ENCODE measurements at places on chromosomes 6 and 20.

GRCh38 chr6:110933912-110934311 lies 24.6 kb upstream of the GTF3C6 start:
- no peak for DNase-seq

GRCh38 chr6:150535151-150535804 lies 64.4 kb upstream of the PLEKHG1 start:
- no peak for DNase-seq

DNA sequence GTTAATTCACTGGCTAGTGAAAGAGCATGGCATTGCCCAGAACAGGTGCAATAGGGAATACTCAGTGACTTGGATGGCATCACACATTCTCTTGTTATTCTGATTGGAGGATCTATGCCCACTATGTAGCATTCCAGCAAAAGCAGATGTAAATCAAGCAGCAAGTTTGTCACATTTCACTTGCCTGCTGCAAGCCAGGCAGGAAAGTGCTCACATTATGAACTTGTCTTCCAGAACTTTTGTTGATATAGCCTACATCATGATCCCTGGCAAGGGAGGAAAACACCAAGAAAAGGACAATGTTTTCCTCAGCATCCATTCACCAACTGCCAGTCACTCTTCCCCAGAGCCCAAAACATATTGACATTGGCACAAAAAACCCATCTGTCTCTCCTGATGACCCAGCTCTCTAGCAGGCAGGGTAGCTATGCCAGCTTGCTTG lies 77.8 kb downstream of the ARHGAP18 start:
- no peak for DNase-seq

DNA sequence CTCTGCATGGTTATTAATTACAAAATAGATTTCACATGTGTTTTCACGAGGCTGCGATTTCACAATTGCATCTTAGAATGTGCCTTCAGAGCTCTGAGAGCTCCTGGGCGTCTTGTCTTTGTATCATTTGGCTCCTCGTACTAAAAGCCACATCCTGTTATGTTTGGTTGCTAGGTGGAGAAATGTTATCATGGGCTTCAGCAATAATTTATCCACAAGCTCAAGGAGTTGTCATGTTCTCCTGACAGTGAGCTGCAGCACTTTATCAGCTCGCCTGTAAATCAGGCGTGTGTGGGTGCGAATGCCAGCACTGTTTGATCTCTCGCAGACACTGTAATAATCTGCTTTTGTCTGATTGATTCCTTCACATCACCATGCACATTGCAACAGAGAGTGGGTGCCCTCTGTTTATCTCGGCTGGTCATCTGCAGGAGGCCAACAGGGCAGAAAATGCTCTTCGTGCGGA lies 218.6 kb upstream of the ZFP64 start:
- DNase-seq, result no peak

DNA sequence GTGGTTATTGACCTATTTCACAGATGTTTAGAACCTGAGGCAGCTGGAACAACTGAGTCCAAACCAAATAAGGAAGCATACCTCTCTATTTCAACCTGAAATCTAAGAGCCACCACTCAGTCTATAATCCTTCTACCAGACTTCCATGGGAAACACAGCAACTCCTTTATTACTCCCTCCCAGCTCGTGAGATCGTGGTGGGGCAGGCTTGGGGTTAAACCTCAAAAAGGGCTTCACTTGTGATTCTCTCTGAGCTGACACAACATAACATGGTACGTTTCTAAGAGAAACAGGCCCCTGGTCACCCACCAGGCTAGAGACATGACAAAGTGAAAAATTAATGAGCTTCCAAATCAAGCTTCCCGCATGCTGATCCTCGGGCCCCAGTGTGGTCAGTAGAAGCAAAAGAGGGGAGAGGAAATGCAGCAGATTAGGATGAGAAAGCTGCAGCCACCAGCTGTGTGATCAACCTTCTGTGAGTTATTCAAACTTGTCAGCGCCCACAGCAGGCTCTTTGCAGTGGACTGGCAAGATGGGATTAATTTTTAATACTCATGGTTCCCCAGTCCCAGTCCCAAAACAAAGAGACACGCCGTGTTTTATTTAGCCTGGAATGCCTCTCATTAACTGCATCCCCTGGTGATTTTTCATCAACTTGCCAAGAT lies 9.3 kb downstream of the PKHD1 start:
- DNase-seq, result no peak

DNA sequence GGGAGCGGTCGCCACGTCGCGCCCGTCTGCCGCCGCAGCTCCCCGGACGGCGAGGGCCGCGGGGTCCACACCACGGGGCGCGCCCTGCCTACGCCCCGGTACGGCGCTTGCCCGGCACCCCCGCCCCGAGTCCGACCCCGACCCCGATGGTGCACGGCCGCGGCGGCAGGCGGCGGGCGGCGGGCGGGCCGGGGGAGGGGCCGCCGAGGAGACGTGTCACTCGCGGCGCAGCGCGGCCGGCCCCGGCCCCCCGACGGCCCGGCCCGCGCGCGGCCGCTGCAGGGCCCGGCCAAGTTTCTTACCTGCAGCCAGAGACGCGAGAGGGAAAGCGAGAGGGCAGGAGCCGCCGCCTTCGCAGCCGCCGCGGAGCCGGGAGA lies 328 bp downstream of the RRBP1 start:
- DNase-seq, result no peak

DNA sequence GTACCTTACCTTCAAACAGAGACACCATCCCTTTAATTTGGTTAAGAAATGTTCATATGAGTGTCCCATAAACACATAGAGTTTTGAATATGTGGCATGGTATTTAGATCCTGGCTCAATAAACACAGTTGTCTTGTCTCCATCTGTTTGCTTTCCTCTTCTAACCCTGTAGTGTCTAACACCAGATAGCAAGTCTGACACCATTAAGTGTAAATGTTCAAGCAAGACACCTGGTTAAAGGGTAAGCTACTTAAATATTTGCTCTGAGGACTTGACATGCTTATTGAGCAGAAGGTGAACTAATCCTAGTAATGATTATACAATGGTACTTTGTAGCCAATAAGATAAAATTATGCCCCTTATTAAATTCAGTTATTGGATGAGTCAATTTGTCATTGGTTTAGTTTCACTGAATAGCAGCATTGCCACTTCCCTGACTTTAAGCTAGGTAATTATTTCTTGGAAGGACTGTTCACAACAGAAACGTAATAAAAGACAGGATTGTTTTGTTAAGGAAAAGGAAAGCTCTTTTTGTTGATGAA lies 26.9 kb upstream of the GOPC start:
- no peak for DNase-seq

- DNase-seq, result no peak
These were observed 328.4 kb upstream of the SOX4 start for GRCh38 chr6:21265034-21265729.

- no peak for DNase-seq
These were observed 1.4 kb upstream of the BTN3A1 start for GRCh38 chr6:26400626-26401025.

- DNase-seq, result no peak
These were observed 101.9 kb downstream of the EPB41L2 start for GRCh38 chr6:130961148-130961547.

DNA sequence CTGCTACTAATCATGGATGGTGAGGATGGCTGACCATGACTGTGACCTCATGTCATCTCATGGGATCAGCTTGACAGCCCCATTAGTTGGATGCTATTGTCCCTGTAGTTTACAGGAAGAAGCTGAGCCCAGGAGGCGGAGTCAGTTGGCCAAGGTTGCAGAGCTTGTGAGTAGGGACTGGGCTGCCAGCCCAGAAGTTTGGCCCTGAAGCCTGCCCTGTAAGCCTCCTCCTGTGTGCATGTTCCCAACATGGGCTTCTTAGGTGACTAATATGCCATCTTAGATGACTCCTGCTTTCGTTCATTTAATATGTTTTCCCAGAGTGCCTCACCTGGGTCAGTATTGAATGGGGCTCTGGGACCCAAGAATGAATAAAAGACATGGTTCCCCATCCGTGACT lies 6.9 kb downstream of the EDN3 start:
- no peak for DNase-seq

DNA sequence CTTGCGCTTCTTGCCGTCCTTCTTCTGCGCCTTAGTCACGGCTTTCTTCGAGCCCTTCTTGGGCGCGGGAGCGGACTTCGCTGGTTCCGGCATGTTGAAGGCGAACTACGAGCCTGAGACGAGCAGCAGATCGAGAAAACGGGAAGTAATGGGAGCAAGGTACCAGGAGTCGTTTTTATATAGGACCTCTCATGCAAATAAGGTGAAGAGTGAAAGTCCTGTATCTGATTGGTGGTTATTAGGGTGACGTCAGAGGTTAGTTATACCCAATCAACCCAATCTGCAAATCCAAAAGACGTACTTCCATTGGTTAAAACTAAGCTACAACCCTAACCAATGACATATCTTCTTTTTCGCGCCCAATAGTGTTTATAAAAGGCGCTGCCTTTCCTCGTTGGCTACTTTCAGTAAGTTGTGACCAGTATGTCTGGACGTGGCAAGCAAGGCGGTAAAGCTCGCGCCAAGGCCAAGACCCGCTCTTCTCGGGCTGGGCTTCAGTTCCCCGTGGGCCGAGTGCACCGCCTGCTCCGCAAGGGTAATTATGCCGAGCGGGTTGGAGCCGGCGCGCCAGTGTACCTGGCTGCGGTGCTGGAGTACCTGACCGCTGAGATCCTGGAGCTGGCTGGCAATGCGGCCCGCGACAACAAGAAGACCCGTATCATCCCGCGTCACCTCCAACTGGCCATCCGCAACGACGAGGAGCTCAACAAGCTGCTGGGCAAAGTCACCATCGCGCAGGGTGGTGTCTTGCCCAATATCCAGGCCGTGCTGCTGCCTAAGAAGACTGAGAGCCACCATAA lies 100.6 kb upstream of the PRSS16 start:
- peak; percentile 90 for DNase-seq

- DNase-seq, result peak; percentile 52
These were observed 369.0 kb downstream of the SYNE1 start for GRCh38 chr6:152267967-152268845.

- no peak for DNase-seq
These were observed 86.5 kb downstream of the INSM1 start for GRCh38 chr20:20454367-20454766.

- no peak for DNase-seq
These were observed 44.9 kb downstream of the KCTD20 start for GRCh38 chr6:36487698-36488097.

DNA sequence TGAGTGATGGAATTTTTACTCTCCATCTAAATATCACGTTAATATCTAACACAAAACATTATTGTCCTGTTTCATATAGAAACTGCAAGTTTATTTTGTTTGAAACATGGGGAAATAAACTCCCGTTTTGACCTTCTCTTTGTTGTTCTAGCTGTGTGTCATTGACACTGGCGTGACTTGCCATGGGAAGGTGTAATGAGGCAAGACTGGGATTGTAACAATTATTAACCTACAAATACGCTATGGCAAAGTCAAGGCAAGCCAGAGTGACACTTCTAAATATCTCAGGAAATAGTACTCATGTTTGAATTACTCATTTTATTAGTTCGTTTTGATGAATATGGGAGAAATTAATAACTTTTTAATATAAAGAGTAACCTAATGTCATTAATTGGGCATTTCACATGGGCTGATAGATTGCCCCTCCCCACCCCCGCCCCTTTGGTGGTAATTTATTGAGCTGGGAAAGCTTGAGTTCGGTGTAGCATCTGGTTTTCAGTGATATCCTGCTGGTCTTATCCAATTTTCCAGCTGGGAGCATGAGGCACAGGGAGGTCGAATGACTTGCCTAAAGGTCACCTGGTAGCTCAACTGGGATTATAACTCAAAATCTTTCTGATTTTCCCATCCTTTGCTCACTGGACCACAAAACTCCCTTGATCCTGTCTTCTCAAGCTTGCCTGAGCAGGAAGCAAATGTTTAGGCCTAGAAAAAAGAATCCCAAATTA lies 380.6 kb upstream of the JAG1 start:
- DNase-seq, result no peak

DNA sequence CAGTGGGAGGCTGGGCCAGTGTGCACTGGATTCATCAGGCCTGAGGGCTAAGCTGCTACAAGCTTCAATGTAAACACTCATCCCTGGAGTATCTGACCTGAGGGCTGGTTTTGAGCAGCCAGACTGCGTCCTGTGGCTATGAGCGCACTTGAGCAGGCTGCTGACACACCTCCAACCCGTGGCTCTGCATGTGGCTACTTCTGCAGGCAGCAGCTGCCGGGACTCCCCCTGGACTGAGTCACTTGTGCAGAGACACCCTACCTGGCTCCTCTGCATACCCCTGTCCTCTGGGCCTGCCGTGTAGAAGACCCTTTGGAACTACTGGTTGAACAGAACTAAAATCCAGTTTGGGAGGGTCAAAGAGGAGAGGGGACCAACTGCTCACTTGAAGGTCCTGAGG lies 172.0 kb downstream of the SCP2D1 start:
- DNase-seq, result no peak

DNA sequence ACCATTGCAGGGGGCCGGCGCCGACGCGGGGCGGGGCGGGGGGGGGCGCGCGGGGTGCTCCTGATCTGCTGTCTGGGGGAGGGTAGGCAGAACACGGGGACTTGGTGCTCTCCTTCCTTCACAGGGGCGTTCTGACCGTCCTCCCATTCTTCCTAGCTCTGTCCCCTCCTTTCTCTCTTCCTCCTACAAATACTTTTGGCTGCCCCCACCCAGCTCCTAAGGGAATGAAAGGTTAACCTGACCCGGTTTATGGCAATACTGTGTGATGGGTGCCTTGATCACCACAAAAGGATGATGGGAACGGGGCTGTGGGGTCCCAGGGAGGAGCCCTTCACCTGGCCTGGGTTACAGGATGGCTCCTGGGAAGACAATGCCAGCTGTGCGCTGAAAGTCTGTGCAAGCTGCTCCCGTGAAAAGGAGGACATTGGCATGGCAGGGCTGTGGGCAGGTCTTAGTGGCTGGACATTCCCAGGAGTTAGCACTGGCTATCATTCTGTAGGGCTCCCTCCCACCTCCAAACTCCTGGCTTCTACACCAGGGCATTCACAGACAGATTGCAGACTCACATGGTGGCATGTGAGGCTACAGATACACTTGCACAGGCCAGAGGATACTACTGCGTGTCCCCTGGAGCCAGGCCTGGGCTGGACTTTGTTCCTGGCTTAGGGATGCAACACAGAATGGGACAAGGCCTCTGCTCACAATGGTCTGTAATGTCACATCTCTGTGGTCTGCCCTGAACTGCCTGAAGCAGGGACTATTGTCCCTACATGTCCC lies 1.9 kb upstream of the TPD52L2 start:
- no peak for DNase-seq

GRCh38 chr6:167098825-167099225 lies 24.1 kb upstream of the CCR6 start:
- DNase-seq, result no peak

GRCh38 chr6:4399656-4400055 lies 264.3 kb upstream of the ECI2 start:
- DNase-seq, result no peak

DNA sequence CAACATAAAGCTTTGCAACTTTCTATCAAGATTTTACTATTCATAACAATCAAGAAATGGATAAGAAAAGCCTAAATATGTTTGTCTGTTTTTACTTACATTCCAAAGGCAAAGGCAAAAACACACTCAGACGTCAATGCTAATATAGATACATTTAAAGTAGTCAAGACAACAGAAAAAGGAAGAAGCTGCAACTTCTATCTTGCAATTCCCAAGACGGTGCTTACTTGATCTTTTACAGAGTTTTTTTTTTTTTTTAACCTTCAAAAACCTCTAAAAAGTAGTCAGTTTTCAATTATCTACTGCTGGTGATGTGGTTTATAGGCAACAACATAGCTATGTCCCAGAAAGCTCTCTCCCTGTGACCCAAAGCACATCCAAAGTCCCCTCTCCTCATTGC lies 58.1 kb downstream of the EPB41L2 start:
- DNase-seq, result no peak
